ENCODE measurements at places on chromosomes 5 and 9. TPM values are rescaled to one million over a fixed set of nuclear protein-coding genes. Genes with fewer than 3 reads are reported as not detected.

GRCh38 chr5:138583984-138584637, 8.9 kb upstream of the HSPA9 start:
- H3K27me3 ChIP-seq = no peaks in the 10 kb centered on the region
- peaks cover 6% of the 10 kb centered on the region for H3K4me1 ChIP-seq
- H3K4me3 ChIP-seq = no peak overlapping the region
- no peak for DNase-seq
- H3K27ac ChIP-seq = no peak overlapping the region
- no peaks in the 10 kb centered on the region for H3K36me3 ChIP-seq

- no peak overlapping the region for H3K27ac ChIP-seq
- no peaks in the 10 kb centered on the region for H3K27me3 ChIP-seq
- no peak overlapping the region for H3K4me3 ChIP-seq
- H3K4me1 ChIP-seq = no peaks in the 10 kb centered on the region
Observed at GRCh38 chr5:75640826-75641225, 29.6 kb downstream of the ANKDD1B start.

DNA sequence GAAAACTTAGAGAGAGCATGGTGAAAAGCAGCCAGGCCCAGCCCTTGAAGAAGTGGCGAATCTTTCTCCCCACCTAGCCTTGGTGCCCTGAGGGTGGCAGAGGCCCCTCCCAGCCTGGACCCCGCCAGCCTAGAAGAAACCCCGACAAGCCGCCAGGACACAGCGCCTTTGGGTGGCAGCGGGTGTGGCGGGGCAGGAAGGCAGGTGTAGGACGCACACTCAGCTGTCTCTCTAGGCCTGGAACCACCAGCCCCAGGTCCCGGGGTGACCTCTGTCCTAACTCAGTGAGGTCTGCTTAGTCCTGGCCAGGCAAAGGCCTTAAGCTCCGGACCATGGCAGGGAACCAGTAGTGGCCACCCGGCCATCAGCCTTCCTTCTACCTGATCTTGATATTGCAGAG, 178.3 kb downstream of the BARX1 start:
- H3K27me3 ChIP-seq = peaks cover 2% of the 10 kb centered on the region
- no peak overlapping the region for H3K4me3 ChIP-seq
- no peak for DNase-seq
- no peak overlapping the region for H3K27ac ChIP-seq
- no peaks in the 10 kb centered on the region for H3K4me1 ChIP-seq

- DNase-seq = no peak
- peaks cover 93% of the 10 kb centered on the region for H3K4me1 ChIP-seq
- H3K4me3 ChIP-seq = no peak overlapping the region
- no peaks in the 10 kb centered on the region for H3K36me3 ChIP-seq
Observed at GRCh38 chr9:131403493-131403773, 9.5 kb downstream of the PRRC2B start.

GRCh38 chr5:89534331-89534730, 651.3 kb upstream of the MEF2C start:
- H3K4me1 ChIP-seq = no peaks in the 10 kb centered on the region
- no peak for DNase-seq
- no peak overlapping the region for H3K27ac ChIP-seq
- H3K36me3 ChIP-seq = no peaks in the 10 kb centered on the region
- H3K4me3 ChIP-seq = no peak overlapping the region
- H3K27me3 ChIP-seq = no peaks in the 10 kb centered on the region

DNA sequence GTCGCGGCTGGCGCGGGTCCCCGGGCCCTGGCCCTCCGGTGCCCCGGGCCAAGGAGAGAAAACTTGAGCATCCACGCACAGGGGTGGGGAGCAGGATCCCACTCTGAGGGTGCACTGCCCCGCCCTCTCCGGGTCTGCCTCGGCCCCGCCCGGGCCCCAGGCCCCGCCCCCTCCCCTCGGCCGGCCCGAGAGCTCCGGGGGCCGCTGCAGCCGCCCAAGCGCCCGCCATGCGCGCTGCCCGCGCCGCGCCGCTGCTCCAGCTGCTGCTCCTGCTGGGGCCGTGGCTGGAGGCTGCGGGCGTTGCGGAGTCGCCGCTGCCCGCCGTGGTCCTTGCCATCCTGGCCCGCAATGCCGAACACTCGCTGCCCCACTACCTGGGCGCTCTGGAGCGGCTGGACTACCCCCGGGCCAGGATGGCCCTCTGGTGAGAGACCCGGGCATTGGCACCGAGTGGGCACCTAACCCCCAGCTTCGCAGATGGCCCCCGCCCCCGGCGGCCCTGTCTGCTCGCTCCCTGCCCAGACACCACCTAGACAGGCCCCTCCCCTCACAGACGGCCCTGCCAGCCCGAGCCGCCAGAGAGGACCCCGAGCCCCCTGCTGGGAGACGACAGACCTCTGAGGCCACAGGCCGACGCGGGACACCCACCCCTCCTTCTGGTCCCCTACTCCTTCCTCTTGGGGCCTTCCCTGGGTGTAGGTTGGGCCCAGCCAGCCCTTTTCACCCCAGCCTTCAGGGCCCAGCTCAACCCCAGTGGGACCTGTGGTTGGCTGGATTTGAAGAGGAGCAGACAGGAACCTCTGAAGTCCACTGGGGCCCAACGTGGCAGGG, at the start of gene CERCAM:
Gene CERCAM, plus strand, starts transcription at position 207 of the 831 bp plus-strand sequence. Its CDS starts 21 bp downstream, at position 228.
- DNase-seq = no peak
- peak within 1 kb of the TSS; percentile 61 for H3K4me3 ChIP-seq
- peaks cover 17% of the 10 kb centered on the region for H3K36me3 ChIP-seq
- H3K27me3 ChIP-seq = no peaks in the 10 kb centered on the region
- H3K4me1 ChIP-seq = peaks cover 46% of the 10 kb centered on the region

Gene GABRA6
- not detected for total RNA-seq

GRCh38 chr9:18012170-18012569, 433.3 kb downstream of the SH3GL2 start:
- H3K27me3 ChIP-seq = no peaks in the 10 kb centered on the region
- no peak overlapping the region for H3K4me3 ChIP-seq
- H3K4me1 ChIP-seq = no peaks in the 10 kb centered on the region
- no peaks in the 10 kb centered on the region for H3K36me3 ChIP-seq
- H3K27ac ChIP-seq = no peak overlapping the region
- no peak for DNase-seq

GRCh38 chr9:120874226-120875194, 2.5 kb downstream of the PHF19 start:
- no peak for DNase-seq
- no peak overlapping the region for H3K4me3 ChIP-seq
- H3K36me3 ChIP-seq = no peaks in the 10 kb centered on the region
- H3K27ac ChIP-seq = peak overlapping the region; percentile 98
- H3K4me1 ChIP-seq = peaks cover 17% of the 10 kb centered on the region
- no peaks in the 10 kb centered on the region for H3K27me3 ChIP-seq

DNA sequence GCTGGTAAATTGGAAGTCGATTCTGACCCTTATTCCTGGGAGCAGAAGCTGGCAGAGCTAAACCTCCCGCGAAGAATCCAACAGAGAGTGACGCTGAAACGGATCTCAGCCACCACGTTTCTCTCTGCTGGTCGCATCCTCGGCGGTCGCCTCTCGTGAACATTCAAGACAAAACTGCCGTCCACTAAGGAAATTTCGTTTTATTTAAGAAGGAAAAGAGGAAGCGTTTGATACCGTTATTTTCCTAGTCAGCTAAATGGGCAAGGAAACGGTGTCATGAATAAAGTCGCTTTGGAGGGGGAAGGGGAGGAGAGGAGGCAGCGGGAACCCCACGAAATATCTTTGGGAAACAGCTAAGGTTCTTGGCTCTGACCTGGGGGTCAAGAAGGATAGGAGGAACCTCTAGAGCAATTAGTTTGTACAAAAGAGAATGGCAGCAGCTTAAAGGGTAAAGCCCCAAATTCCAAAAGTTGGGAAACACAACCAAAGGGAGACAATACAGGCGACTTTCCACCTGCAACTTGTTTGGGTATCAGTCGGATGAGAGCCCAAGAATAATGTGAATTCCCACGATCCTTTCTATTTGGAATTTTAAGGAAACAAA, 1.9 kb downstream of the FOXB2 start:
- no peak overlapping the region for H3K4me3 ChIP-seq
- H3K27me3 ChIP-seq = peaks cover 64% of the 10 kb centered on the region

- H3K27ac ChIP-seq = no peak overlapping the region
- H3K4me1 ChIP-seq = no peaks in the 10 kb centered on the region
- no peak overlapping the region for H3K4me3 ChIP-seq
- H3K27me3 ChIP-seq = no peaks in the 10 kb centered on the region
- no peak for DNase-seq
Observed at GRCh38 chr5:154284433-154284832, 93.9 kb downstream of the GALNT10 start.

DNA sequence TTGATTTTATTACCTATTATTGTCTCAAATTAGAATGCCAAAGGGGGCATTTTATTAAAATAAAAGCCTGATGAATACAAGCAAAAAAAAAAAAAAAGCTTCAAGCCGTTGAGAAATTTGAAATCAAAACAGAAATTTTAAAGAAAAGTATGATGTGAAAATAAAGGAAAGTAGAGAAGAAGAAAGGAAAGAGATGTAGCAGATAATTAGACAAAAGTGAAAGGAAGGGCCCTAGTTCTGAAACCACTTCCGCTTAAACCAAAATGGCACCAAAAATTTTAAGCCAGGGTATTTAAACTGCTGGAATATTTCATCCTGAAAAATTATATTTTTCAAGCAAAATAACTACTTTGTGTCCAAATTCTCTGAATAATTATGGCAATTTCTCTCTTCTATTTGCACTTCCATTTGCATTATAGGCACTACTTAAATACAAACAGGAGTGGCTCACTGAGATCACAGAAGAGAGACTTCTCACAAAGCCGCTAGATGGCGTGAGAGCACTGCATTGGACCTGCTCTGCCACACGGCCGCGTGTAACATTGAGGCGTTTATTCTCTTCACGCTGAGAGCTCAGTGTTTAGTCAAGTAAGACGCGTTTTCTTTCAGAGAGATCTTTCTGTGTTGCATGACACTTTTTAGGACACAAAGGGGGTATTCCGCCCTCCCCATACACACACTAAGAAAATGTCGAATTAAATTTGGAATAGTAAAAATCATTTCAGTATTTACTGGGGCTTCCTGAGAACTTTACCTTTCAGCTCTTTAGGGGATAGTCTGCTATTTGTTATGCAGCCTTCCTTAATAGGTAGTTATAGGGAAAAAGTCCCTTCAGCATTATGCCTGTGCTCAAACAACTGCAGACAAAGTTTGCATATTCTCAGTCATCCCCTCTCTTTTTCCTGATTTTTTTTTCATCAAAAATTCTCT, 368.4 kb upstream of the CCNH start:
- H3K4me1 ChIP-seq = peaks cover 6% of the 10 kb centered on the region
- H3K27ac ChIP-seq = no peak overlapping the region
- no peak overlapping the region for H3K4me3 ChIP-seq
- H3K36me3 ChIP-seq = no peaks in the 10 kb centered on the region
- peak; percentile 0 for DNase-seq

Gene ELOVL7
- 8.8 TPM for total RNA-seq

GRCh38 chr9:131546336-131547084, 1.2 kb downstream of the PRRT1B start:
- H3K4me1 ChIP-seq = peaks cover 22% of the 10 kb centered on the region
- H3K4me3 ChIP-seq = peak overlapping the region; percentile 18
- no peaks in the 10 kb centered on the region for H3K36me3 ChIP-seq

- no peaks in the 10 kb centered on the region for H3K27me3 ChIP-seq
- peaks cover 39% of the 10 kb centered on the region for H3K4me1 ChIP-seq
- DNase-seq = no peak
- no peak overlapping the region for H3K4me3 ChIP-seq
- H3K27ac ChIP-seq = no peak overlapping the region
- H3K36me3 ChIP-seq = peaks cover 11% of the 10 kb centered on the region
Observed at GRCh38 chr9:114166614-114167572, 11.6 kb downstream of the COL27A1 start.

DNA sequence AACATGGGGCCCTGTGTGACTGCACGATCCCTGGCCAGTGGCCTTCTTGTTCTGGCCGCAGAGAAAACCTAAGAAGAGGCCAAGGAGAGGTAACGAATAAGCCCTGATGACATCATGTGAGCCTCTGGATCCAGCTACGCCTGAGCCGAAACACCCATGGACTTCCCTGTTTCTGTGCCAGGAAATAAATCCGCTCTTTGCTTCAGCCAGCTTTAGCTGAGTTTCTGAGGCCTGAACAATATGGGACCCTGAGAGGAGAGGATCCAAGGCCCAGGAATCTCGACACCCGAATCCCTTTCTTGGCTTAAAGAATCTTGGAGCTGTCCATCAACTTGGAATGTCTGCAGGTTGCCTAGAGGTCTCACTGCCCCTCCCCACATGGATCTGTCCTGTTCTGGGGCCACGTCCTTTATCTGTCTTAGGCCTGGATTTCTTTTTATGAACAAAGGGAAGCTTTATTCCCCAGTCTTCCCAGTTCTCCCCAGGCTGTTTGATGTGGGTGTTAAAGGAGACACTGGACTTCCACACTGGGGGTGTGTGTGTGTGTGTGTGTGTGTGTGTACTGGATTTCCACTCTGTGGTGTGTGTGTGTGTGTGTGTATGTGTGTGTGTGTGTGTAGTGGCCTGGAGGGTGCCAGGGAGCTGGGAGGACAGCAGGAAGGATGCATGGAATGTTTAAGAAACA, 13.7 kb downstream of the IER5L start:
- DNase-seq = no peak
- no peaks in the 10 kb centered on the region for H3K36me3 ChIP-seq
- H3K27ac ChIP-seq = peak overlapping the region; percentile 91

DNA sequence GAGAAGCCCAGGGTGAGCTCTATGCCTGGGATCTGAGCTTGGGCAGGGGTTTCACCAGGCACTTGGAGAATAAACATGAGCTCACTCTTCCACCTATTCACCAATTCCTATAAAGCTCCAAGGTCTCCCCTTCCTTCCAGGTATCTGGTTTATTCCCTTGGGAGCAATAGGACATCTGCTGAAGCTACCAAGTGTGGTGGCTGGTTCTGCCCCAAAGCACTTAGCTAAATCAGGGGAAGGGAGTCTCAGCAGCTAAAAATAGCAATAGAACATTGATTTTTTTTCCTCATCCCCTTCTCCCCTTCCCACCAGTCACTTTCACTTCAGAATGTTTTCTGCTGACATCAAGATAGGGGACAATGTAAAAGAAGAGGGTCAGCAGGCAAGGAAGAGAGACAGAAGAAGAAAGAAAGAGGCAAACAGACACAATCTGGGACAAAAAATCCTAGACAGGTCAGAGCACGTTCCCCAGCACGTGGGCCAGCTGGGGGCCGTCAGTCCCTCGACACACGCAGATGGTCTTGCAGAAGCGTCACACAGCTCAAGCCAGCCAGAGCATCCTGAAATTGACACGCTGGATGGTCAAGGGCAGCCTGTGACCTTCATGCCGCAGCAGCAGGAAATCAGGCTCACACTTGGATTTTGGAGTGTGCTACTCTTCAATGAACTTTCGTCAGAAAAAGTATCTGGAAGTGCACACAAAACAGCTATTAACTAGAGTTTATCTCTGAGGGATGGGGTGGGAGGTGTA, 176.0 kb downstream of the ZNF608 start:
- DNase-seq = no peak
- no peak overlapping the region for H3K27ac ChIP-seq
- no peaks in the 10 kb centered on the region for H3K27me3 ChIP-seq
- H3K4me3 ChIP-seq = no peak overlapping the region
- H3K36me3 ChIP-seq = no peaks in the 10 kb centered on the region

Gene FGF10
- not detected for total RNA-seq

Gene STOML2
- 63.9 TPM for total RNA-seq

All from esophagus squamous epithelium (tissue), 5 donors.